ENCODE measurements at places on chromosomes 3 and 15.

GRCh38 chr3:71163198-71163918 lies 420.2 kb downstream of the FOXP1 start:
- no peak for DNase-seq

- peak; percentile 54 for DNase-seq
Measured at GRCh38 chr3:122245513-122246174, 62.2 kb downstream of the CASR start.

DNA sequence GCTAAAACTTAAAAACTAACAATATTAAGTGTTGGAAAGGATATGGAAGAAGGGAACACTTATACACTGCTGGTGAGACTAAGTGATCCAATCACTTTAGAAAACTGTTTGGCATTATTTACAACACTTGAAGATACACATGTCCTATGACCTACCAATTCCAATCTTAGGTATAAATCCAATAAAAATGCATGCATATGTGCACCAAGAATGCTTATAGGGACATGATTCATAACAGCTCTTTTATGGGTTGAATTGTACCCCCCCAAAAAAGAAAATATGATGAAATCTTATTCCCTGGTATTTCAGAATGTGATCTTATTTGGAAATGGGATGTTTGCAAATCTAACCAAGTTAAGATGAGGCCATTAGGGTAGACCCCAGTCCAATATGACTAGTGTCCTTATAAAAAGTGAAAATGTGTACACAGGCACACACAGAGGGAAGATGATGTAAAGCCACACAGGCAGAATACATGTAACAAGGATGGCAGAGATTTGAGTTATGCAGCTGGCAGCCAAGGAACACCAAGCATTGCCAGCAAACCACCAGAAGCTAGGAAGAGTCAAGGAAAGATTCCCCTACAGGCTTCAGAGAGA lies 15.3 kb downstream of the CCR8 start:
- no peak for DNase-seq

GRCh38 chr15:40764629-40765103 lies 798 bp downstream of the GCHFR start:
- DNase-seq, result no peak

DNA sequence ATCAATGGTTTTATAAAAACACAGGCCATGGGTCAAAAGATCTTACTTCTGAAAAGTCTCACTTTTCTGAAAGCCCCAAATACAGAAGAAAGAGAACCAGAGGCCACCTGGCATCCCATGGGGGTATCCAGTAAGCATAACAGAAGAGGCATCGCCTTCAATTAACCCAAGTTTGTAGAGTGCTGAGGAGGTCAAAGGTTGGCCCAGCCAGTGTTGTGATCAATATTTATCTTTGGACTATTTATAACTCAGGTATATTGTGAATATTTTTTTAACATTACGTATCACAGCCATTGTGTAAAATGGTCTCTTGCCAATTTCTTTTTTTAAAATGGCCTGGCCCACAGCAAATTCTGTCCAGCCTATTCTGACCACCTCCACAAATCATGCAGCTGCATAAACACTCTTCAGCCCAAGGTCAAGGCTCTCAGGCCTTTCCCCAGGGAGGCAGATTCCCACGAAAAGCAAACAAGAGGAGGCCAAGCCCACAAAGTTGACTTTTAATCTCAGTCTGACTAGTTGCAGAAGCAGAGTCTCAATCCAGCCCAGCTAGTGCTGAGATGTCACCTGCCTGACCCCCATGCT lies 26.2 kb upstream of the SPTBN5 start:
- peak; percentile 95 for DNase-seq

DNA sequence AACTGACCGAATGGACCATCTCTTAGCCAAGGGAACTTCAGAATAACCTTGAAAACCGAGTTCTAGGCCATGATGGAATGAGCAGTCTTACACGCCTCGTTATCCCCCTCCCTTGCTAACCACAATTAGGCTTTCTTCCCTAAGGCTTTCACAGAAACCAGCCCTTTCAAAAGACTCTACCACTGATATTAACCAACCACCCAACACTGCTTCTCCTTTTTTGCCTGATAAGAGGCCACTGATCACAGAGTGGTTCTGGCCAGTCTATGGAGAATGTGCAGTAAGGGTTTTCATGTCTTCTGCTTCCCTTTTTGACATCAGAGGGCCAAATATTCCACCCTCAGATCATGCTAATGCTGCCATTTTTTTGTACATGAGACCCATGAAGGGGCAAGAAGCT lies 59.3 kb downstream of the MCF2L2 start:
- DNase-seq, result no peak

GRCh38 chr3:98918586-98918985 lies 17.1 kb upstream of the DCBLD2 start:
- peak; percentile 59 for DNase-seq

- DNase-seq, result no peak
Measured at GRCh38 chr3:153073636-153074035, 88.4 kb upstream of the RAP2B start.

- DNase-seq, result no peak
Measured at GRCh38 chr15:83249030-83249343, 35.5 kb downstream of the BNC1 start.

- DNase-seq, result no peak
Measured at GRCh38 chr15:90599644-90600043, 69.9 kb downstream of the CRTC3 start.

DNA sequence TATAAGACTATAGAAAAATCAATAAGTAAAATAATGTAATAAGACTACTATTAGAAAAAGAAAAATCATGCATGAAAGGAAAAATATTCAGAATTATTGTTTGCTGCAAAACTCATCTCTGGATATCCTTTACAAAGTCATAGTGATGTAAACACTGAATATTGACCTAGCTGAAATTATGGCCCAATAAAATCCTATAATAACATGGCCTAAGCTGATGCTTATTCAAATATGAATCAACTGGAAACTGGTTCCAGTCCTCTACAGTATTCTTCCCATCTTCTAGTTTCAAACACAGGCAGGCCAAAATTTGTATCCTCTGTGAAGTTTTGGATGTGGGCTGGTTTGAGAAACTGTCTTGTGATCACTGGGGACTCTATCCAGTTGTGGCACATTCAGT lies 134.5 kb downstream of the CNTN3 start:
- no peak for DNase-seq

GRCh38 chr15:101652786-101653430 lies 727 bp upstream of the TM2D3 start:
- peak; percentile 56 for DNase-seq

DNA sequence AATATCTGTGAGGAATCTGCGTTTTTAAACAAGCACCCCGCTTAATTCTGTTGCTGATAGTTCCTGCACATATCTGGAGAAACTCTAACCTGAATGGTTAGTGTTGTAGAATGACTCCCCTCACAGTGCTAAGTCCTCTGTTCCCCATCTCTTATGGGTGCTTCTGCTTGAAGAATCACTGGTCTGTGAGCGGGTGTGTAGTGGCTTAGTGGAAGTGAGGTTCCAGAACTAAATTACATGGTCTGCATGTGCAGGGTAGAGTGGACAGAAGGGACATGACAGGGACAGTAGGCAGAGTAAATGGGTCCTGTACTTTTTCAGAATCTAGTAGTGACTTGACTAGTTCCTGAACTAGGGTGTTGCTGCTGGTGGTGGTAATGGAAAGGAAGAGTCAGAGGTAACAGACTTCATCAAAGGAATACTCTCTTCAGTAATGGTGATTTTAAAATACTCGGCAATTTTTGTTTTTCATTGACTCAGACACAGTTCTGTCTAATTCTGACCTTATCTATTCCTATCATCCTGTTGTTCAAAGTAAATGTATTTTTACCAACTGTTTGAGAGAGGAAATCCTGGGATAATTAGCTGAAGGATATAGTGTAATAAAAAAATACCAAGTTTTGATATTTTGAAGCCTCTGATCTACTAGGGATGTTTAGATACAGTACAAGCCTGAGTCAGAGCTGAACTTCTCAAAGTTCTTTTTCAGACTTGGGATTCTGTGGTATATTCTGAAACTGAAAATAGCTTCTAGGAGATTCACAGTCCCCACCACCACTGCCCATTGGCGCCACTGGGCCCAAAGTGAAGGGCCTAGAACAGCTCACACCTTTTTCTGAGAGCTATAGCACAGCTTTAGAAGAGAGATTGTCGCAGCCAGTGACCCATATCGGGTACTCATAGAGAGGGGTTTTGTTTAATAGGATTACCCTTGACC lies 55.5 kb downstream of the FNDC3B start:
- no peak for DNase-seq

- DNase-seq, result no peak
Measured at GRCh38 chr15:64772964-64773363, 2.4 kb downstream of the RBPMS2 start.

DNA sequence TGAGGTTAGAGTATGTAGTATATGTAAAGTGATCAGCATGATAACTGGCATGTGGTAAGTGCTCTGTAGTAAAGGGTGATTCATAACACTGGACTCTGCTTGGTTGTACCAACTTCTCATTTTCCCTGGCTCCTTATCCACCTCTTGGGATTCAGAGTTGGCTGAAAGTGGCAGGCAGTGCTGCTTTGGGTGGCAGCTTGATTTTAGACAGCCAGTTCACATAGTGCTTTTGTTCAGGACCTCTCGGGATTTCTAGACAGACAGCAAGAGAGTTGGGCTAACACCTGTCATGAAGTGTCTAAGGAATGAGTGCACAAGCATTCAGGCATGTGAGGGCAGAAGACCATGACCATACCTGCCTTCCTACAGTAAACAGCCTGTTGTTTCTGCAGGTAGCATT lies 69.0 kb downstream of the RBM6 start:
- peak; percentile 6 for DNase-seq

DNA sequence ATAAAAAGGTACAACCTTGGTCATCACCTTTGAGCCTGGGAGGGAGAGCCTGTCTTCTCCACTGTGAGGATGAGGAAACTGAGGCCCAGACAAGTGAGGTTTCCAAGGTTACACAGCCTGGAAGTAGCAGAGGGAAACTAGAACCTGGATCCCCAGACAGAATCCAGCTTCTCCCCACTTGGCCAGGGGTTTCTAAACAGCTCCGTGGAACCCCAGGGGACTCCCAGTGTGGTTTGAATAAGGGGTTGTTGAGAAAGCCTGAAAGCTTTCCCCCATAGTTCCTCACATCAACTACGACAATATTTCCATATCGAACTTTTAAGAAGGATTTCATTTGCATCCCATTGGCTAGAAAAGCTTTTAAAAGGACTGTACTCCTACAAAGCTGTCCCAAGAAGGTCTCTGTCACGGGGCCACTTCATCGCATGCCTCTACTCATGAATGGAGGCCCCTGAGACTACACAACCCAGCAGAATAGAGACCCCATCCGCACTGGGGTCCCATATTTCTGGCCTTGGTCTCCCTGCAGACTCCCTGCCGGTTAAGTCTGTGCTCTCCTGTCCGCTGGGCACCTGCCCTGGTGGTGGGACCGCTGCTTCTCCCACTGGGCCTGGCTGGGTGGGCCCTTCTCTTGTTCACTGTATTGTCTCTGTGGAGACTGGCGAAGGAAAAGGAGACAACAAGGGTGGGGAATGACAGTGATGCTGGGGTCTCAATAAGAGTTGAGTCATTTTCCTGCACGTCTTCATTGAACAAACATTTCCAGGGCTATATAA lies 178.5 kb downstream of the SMAD6 start:
- DNase-seq, result no peak

GRCh38 chr3:157152438-157152837 lies 7.5 kb downstream of the CCNL1 start:
- no peak for DNase-seq
